ENCODE measurements at places on chromosomes 11 and 22.

DNA sequence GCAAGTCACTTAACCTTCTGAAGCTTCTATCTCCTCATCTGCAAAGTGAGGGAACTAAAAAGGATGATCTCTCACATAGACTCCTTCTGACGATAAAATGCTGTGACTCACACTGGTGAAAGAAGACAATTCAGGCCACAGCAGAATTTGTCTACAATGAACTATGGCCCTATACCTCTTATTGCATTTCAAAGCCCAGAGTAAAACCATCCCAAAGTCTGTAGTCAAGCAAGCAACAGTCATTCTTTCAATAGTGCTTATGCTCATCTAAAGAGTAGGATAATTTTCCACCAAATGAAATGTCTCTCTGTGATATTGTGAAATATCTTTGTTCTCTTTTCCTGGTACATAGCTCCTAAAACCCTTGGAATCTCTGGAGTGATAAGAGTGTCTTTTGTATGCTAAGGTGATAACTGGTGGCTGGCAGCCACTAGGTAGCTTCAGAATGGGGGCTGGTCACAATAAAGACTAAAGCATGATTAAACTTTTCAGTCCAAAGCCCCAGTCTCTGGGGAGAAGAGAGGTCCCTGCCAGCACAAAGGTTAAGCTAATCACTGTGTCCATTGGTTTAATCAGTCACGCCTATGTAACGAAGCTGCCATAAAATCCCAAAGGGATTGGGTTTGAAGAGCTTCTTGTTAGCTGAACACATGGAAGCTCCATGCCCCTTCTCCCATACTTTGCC, 30.8 kb downstream of the SYTL2 start:
- DNase-seq = peak; percentile 30

- no peak for DNase-seq
Measured at GRCh38 chr11:128512474-128512996, 74.8 kb downstream of the ETS1 start.

DNA sequence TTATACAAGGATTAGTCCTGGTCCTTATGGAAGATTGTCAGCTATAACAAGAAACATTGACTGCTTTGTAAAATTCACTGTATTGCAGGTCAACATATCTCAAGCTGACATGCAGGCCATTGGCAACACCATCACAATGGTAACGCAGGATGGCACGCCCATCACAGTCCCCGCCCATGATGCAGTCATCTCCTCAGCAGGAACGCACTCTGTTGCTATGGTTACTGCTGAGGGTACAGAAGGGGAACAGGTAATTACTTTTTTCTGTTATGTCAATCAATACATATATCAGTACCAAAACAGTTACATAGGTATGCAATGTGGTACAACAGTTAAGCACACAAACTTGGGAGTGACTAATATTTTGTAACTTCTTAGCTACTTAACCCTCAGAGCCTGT, 55.3 kb downstream of the ZNF143 start:
- no peak for DNase-seq

- no peak for DNase-seq
Measured at GRCh38 chr11:120625565-120625964, 114.0 kb downstream of the GRIK4 start.

GRCh38 chr11:34824425-34824824, 91.8 kb downstream of the APIP start:
- no peak for DNase-seq

DNA sequence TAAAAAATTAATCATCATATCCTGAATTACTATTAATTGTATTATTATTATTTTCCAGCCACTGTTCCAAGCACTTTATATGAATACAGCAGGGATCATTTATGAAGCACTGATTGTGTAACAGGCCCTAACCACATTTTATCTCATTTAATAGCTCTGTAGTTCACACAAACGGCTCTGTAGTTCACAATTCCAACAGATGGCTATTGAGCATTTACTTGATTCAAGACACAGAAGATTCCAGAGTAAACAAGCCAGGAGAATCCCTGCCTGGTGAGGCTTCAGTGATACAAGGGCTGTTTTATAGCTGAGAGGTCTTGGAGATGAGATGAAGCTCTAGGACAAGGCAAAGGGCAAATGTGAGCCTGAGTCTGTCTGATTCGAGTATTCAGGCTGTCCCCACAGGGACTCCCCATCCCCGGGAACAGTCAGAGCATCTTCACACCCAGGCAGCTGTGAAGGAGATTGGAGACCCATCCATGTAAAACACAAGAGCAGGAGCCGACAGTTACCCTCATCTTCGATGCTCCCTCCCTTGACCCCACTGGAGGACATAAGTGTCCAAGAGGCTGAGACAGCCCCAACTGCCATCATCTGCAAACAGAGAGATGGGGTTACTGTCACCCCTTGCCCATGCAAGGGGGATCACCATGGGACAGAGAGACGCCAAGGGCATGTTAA, 222.5 kb downstream of the MN1 start:
- no peak for DNase-seq

- DNase-seq = no peak
Measured at GRCh38 chr11:16781936-16782919, 43.8 kb downstream of the C11orf58 start.

All from NCI-H226 (cell line).